Gastroesophageal sphincter (tissue), 4 donors: ENCODE measurements at places on chromosomes 1 and 21.

DNA sequence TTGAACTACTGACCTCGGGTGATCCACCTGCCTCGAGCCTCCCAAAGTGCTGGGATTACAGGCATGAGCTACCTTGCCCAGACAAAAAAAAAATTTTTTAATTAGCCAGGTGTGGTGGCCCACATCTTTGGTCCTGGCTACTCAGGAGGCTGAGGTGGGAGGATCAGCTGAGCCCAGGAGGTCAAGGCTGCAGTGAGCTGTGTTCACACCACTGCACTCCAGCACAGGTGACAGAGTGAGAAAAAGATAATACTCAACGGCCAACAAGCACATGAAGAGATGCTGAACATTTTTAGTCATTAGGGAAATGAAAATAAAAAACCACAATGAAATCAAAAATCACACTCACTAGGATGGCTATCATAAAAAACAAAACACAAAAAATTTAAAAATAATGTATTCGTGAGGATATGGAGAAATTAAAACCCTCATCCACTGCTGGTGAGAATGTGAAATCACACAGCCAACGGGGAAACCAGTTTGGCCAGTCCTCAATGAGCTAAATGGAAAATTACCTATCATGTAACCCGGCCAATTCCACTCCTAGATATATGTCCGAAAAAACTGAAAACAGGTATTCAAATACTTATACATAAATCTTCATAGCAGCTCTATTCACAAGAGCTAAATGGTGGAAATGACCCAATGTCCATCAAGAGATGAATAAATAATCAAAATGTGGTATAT is 41.2 kb downstream of the ENAH start:
- no peak for ATAC-seq

DNA sequence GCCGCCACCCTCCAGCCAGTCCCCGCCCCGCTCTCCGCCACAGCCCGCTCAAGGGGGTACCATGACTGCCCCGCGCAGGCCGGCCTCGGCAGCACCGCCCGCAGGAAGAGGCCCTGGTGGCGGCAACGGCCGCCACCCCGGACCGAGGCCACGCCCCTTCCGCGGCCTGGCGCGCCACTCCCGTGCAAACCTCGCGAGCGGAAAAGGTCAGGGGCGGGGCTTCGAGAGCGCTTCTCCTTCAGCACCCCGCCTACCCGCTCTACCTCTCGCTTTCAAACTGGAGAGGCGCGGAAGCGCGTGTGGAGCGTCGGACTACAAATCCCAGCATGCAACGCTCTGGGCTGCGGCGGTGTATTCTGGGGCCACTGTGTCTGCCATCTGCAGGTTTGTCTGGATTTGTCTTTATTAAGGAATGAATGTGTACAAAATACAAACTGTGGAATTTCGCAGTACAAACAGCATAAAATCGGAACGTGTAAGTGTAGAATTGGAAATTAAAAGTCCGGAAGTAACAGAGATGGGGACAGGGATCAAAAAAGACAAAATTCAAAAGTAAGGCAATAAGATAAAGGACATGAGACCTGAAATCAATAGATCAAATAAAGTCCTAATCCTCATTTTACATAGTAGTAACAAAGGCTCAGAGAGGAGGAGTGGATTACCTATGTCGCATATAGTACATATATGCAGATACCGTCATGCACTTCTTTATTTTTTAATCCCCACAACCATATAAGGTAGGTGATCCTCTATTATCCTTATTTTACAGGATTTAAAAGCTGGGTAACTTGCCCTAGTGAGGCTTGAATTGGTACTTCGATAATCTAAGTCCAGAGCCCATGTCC is 464 bp upstream of the ADSS2 start:
- peak; percentile 98 for ATAC-seq

GRCh38 chr1:246200738-246201137 is 306.3 kb downstream of the SMYD3 start:
- ATAC-seq, result no peak

- no peak for ATAC-seq
Measured at GRCh38 chr1:41695118-41695745, 210.7 kb upstream of the EDN2 start.

DNA sequence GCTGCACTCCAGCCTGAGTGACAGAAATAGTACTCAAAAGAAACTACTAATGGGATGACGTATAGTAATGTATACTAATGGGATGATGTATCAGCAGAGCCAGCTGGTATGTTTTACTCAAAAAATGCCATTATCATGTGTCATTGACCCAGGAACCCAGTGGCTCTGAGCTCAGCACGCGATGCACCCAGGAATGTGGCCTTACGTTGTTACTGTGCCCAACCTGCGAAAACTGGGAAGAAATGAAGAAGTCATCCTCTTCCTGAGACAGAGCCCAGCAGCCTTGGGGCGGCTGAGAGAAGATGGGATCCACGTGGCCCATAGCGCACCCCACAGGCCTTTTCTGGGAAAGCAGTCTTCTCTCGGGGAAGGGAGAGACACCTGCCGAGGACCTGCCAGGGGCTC is 8.8 kb downstream of the UBE2J2 start:
- no peak for ATAC-seq

GRCh38 chr21:33761441-33762036 is 119.2 kb downstream of the ITSN1 start:
- peak; percentile 71 for ATAC-seq
